ENCODE measurements at places on chromosomes 1 and 21. TPM values are rescaled to one million over a fixed set of nuclear protein-coding genes. Genes with fewer than 3 reads are reported as not detected.
A peak's percentile ranks its signal among the peaks of the same experiment; 100 is the strongest.

The B4GALT2 gene
- total RNA-seq, result 99.1 TPM

DNA sequence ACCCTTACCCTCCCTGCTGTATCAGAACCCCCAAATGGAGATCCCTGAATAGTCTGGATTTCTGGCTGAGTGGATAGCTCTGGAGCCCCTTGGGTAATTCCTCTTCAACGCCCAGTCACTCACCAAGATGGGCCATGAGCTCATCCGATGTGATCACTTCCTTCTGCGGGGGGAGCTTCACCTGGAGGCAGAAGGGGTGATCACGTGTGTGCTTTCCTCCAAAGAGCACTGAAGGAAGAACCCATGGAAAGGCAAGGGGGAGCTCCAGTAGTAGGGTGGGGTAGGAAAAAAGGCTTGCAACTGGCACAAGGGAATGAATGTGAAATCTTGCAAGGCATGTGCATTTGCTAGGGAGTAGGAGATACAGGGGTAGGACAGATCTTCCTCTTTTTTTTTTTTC, 5.1 kb downstream of the MINDY1 start:
- no peak for DNase-seq

DNA sequence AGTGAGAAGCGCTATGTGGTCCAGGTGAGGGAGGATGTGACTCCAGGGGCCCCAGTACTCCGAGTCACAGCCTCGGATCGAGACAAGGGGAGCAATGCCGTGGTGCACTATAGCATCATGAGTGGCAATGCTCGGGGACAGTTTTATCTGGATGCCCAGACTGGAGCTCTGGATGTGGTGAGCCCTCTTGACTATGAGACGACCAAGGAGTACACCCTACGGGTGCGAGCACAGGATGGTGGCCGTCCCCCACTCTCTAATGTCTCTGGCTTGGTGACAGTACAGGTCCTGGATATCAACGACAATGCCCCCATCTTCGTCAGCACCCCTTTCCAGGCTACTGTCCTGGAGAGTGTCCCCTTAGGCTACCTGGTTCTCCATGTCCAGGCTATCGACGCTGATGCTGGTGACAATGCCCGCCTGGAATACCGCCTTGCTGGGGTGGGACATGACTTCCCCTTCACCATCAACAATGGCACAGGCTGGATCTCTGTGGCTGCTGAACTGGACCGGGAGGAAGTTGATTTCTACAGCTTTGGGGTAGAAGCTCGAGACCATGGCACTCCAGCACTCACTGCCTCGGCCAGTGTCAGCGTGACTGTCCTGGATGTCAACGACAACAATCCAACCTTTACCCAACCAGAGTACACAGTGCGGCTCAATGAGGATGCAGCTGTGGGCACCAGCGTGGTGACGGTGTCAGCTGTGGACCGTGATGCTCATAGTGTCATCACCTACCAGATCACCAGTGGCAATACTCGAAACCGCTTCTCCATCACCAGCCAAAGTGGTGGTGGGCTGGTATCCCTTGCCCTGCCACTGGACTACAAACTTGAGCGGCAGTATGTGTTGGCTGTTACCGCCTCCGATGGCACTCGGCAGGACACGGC, 2.2 kb downstream of the CELSR2 start:
- DNase-seq, result no peak

GRCh38 chr1:203571661-203572060, 55.0 kb upstream of the ATP2B4 start:
- DNase-seq, result no peak

GRCh38 chr21:15616864-15617574, 112.8 kb upstream of the USP25 start:
- DNase-seq, result peak; percentile 66

DNA sequence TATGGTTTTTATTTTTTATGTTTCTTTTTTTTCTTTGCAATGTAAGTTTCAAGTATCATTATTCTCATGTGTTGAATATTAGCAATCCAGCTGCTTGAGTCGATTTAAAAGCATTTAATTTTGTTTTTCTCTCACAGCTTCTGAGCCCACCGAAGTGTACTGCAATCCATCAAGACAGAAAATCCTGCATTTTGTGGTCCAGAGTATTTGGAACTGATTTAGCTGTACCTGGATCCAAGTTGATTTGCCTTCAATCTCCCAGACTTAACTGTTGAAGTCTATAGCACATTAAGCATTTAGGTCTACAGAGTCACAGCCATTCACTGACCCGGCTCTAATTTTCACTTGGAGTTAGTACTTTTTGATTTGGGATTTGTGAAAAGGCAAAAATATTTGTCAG, 622.9 kb upstream of the ADAMTS5 start:
- no peak for DNase-seq

- no peak for DNase-seq
Measured at GRCh38 chr1:202310746-202311145, 31.0 kb downstream of the UBE2T start.

- DNase-seq, result no peak
Measured at GRCh38 chr1:27935721-27936120, 921 bp downstream of the SMPDL3B start.

All from fibroblast of the aortic adventitia (primary cell).